ENCODE measurements at places on chromosomes 4 and X.

DNA sequence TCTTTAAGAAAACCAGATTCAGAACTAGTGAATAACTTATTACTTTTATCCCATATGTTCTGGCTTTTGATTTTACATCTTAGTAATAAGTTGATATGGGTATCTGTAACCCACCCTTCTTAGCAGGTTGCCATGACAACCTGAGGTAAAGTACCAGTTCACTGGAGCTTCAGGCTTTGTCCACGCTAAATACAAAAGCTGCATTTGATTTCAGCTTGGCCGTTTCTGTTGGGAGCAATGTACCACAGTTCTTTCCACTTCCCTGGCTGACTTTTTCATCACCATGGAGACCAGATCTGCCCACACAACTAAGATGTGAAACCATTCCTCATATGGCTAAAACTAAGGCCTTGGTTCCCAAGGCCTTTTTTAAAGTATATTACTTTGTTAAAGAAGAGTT lies 26.1 kb downstream of the KLHL34 start:
- DNase-seq: peak; percentile 6

GRCh38 chrX:103726477-103726876 lies 15.8 kb downstream of the TMEM31 start:
- no peak for DNase-seq

DNA sequence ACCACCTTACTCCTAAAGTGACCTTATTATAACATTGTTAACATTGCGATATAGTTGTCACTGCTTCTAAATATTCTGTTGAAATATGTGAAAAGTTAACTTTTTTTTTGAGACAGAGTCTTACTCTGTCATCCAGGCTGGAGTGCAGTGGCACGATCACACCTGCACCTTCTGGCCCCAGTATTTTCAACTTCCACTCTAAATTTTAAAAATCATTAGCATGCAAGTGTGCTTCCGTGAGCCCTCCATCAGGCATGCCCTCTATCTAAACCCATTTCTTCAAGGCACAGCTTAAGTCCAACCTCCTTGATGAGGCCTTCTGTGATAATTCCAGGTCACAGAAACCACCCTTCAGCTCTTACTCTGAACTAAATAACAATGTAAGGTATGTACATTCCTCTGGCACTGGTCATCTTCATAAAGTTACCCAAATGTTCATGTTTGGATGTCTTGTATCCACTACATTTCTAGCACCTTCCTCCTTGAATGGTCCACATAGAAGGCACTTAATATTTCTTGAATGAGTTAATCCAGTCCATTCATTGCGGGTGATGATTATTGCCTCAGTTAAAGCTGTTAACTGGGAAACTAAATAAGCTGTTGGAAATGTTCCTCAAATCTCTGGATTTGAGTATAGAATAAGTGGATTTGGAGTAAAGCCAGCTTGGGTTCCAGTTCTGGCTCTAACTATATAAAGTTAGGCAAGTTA lies 38.6 kb upstream of the TMEM131L start:
- DNase-seq: peak; percentile 66

DNA sequence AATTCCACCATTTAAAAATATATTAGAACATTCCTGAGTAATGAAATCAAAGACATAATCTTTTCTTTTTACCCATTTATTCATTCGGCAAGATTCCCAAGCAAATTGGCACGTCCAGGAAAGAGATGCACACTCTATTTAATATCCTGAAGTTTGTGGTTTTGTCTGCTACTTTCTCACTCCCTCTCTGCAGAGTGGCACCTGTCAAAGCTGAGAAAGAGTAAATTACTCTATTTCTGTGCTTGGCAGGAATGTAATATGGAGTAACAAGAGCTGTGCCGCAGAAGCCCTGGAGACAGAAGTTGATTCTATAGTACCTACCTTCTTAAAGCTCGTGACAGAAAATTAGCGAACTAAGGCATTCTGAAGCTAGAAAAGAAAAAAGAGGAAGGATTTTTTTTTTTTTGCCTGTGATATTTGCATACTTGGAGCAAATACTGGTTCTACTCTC lies 5.5 kb downstream of the GSTCD start:
- peak; percentile 12 for DNase-seq

- DNase-seq: no peak
Measured at GRCh38 chrX:3449287-3449686, 102.8 kb upstream of the MXRA5 start.

- DNase-seq: no peak
Measured at GRCh38 chr4:144740316-144740715, 94.4 kb downstream of the HHIP start.

DNA sequence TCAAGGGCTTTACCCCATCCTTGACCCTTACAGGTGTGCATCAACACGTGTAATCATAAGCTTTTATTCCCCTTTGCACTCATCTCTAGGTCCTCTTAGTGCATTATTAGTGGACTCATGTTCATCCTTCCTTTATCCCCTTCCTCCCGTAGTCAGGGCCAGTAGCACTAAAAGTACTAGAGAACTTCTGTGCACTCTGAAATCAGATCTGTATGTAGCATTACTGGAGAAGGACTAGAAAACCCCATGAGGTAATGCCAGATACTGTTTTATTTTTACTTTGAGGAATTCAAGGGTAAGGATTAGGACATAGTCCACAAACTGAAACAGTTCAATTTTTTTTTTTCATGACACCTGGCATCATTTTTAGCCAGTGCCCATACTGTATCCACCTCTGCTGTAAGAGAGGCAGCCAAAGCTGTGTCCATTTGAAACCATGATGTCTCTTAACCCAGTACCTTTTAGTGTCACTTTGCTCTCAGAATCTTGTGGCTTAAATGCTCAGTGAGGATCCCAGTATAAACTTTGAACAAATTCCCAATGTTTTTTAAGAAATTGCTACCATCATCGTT lies 134.7 kb downstream of the FNIP2 start:
- DNase-seq: peak; percentile 43

Measured in iris pigment epithelial cell (primary cell).